ENCODE measurements at places on chromosomes 7 and 10.

- no peaks in the 10 kb centered on the region for H3K36me3 ChIP-seq
- H3K4me1 ChIP-seq = peaks cover 59% of the 10 kb centered on the region
- DNase-seq = peak; percentile 33
Observed at GRCh38 chr10:104337521-104337984, 712 bp downstream of the ITPRIP start.

- H3K4me1 ChIP-seq = peaks cover 2% of the 10 kb centered on the region
- H3K4me3 ChIP-seq = no peak overlapping the region
- peaks cover 1% of the 10 kb centered on the region for H3K27me3 ChIP-seq
- H3K36me3 ChIP-seq = no peaks in the 10 kb centered on the region
Observed at GRCh38 chr10:69481305-69481704, 30.0 kb downstream of the TSPAN15 start.

GRCh38 chr10:11687357-11687771, 54.8 kb upstream of the ECHDC3 start:
- peaks cover 69% of the 10 kb centered on the region for H3K4me1 ChIP-seq
- no peaks in the 10 kb centered on the region for H3K27me3 ChIP-seq
- H3K4me3 ChIP-seq = peak overlapping the region; percentile 26
- DNase-seq = no peak
- no peaks in the 10 kb centered on the region for H3K36me3 ChIP-seq
- peak overlapping the region; percentile 51 for H3K27ac ChIP-seq

- no peaks in the 10 kb centered on the region for H3K36me3 ChIP-seq
- no peaks in the 10 kb centered on the region for H3K27me3 ChIP-seq
- no peak for DNase-seq
- no peak overlapping the region for H3K4me3 ChIP-seq
- H3K4me1 ChIP-seq = no peaks in the 10 kb centered on the region
Observed at GRCh38 chr7:16815001-16815400, 10.2 kb upstream of the AGR2 start.

DNA sequence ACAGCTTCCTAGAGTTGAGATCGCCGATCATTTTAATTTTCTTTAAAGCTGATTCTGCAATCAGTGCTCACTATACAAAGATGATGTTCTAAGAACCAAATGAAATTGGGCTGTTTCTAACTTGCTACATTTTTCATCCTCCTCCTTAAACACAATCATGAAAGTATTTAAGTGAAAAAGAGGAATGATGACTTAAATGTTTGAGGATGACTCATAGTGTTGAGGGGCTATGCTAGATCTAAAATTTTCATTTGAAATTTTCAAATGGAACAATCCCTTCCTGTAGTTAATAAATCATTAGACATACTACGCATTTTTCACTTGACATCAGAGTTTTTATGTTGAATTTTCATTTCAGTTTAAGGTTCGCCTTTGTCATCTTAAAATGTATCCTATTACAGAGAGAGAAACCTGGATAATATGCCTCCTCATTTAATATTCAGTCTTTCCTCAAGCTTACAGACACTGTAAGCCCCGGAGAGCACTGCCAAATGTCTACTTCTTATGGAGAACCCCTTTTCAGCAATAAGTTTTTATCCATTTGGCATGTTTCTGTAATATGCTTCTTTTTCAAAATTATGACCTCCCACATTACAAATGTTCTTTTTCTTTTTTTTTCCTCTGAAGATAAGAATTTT, 499.6 kb downstream of the MAGI2 start:
- no peak overlapping the region for H3K4me3 ChIP-seq
- no peak overlapping the region for H3K27ac ChIP-seq
- H3K27me3 ChIP-seq = no peaks in the 10 kb centered on the region
- no peak for DNase-seq
